ENCODE measurements at places on chromosomes 5 and 9.

GRCh38 chr5:124995421-124995820 is 249.0 kb upstream of the ZNF608 start:
- no peak for DNase-seq

DNA sequence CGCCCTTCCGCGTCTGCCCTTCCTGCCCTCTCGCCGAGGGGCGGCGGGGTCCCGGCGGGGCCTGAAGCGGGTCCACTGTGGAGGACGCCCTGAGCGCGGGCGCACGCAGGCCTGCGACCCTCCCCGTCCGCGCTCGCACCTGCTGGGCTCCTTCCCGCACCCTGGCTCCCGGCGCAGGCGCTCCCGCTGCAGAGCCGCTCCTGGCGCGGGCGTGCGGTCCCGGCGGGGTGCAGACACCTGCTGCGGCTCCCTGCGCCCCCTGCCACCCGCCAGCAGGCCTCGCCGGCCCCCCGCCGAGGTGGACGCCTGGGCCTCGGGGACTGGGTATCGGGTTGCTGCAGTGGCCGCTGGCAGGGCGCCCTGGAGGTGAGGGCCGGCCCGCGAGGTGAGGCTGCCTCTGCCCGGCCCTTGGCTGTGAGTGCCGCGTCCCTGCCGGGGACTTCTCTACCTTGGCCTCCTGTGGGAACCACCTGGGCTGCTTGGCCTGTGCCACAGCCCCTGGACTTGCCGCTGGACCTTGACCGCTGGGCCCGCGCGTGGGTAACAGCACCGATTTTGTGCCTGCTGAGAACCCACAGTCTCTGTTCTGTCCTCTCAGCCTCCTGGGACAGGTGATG is 627 bp downstream of the ARRDC1 start:
- no peak for DNase-seq

DNA sequence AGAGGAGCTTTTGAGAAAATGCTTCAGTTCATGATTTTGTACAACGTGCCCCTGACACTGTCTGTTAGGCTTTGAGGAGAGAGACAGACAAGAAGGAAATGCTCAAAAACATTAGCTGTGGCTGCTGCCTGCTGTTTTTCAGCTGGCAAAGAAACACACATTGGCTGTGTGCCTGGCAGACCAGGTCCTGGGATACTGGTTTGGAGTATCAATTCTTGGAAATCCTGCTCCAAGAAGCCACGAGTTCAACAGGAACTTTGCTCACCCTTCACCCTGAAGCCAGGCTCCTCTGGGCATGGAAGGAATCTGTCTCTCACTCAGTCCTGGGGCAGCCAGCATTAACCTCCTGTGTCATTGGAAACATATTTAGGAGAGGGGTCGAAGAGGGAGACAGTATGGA is 245.5 kb downstream of the AUH start:
- DNase-seq: no peak

DNA sequence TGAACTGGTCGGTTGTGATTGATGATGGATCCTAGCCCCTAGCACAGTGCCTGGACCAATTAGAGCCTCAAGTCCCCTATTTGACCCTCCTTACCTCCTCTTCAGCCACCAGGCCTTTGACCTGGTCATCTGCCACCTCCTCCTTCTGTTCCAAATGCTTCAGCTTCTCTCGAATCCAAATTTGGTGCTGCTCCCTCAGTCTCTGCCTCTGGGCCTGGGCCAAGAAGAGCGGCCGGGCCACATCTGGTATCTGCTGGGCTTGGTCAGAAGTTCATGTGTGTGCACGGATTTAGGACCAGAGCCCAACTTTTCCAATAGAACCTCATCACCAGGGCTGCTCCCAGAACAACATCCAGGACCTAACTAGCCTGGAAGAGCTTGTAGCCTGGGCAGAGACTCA is 6.5 kb downstream of the SLC35A4 start:
- no peak for DNase-seq

DNA sequence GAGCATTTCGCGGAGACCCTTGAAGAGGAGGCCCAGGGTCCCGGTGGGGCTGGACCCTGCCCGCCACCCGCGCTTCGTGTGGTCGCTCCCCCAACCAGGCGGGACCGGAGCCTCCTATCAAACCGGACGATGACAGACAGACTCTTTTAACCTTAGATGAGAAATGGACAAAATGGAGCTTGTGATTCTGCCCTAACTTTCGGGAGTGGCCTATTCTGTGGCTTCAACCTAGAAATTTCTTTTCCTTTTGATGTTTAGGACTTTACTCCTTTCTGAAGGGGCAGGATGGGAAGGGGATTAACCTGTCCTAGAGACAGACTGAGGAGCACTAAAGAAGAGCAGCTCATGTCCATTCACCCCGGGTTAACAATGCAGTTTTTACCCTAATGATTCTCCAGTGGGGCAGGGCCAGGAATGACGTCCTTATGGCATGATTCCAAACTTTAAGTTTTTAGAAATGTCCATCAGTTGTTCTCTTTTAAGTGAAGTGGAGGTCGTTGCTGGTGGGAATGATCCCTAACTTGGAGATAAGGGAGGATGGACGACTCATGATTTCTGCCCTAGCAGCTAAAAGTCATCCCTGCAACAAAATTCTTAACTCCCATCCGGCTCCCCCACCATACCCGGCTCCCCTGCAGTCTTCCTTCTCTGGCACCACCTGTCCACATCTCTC is 1.0 kb downstream of the NIPSNAP3A start:
- no peak for DNase-seq

DNA sequence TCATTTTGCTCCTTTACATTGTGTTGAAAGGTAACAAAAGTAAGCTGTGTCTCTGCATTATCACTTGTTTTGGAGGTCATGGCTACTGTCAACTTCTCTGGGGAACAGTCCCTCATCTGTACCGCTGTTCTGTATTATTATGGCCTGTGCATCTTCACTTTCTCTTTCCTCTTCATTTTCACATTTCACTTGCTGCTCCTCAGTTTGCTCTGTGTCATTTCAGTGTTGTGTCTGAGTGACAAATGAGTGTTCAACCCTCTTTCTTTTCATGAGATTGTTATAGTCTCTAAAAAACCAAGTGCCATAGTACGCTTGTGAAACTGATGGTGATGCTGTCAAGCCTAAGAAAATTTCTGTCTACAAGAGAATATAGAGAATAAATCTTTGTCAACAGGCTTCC is 122.0 kb upstream of the FER start:
- DNase-seq: no peak

DNA sequence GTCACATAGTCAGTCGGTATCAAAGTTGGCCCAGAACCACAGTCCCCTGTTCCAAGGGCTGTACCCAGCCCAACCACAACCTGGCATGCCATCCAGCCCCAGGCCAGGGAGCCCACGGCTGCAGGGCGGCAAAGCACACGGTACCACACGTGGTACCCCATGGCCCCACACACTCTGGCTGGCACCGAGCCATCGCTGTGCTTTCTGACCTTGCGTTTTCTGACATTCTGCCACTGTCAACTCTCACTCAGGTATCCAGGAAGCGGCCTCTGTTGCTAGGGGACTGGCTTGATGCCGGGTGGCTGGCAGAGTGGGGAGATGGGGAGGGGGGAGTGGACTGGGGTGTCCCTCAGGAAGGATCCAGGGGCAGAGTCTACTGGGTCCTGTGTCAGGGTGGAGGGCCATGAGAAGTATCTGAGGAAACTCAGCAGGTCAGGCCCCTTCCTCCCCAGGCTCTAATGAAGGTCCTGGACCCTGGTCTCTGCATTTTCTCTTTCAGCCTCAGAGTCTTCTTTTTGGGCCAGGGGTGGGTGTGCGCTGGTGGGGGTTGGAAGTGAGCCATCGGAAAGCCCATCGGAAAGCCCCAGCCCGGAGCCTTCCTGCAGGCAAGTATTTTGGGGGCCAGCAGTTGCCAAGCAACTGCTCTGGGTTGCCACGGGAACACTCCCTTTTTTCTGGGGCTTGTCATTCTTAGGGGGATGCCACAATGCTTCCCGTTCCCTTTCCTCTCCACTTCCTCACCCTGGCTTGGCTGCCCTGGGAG is 21.0 kb upstream of the RALGDS start:
- peak; percentile 76 for DNase-seq

DNA sequence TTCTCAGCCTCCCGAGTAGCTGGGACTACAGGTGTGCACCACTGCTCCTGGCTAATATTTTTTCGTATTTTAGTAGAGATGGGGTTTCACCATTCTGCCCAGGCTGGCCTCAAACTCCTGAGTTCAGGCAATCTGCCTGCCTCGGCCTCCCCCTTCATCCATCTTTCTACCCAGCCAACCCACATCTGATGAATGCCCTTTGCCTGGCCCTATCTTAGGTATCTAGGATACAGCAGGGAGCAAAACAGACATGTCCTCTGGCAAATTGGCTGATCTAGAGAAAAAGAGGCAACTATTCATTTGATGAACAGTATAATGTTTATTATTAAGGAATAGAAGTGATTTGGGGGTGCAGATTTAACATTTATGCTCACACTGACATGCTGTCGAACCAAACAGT is 123.0 kb downstream of the TRIO start:
- DNase-seq: no peak

- no peak for DNase-seq
Measured at GRCh38 chr5:57431759-57432158, 50.9 kb downstream of the ACTBL2 start.

GRCh38 chr5:159273923-159274322 is 10.8 kb downstream of the UBLCP1 start:
- DNase-seq: no peak

DNA sequence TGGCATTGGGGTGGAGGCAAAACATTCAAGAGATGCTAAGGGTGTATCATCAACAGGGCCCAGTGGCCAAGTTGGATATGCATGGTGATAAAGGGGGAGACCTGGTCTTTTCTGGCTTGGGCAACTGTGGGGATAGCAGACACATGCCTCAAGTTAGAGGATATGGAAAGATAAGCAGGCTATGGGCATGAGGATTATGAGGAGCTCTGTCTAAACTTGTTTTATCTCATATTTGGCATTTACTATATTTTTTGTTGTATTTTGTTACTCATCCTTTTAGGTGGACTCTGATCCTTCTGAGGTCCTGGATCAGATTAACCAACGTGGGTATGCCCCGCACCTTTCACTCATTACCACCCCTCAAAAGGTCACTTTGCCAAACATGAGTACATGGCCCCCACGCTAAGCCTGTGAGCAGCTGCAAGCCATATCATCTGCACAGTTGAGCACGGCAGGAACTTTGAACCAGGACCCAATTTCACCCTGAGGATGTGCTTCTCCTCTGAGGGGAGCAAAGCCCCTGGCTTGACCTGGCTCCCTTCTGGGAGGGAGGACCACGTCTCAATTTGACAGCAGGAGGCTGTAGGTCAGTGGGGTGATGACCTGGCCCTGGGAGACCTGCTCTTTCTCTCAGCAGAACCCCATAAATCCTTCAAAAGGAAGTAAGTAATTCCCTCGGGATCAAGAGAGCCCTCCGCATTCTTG is 71.1 kb upstream of the CD180 start:
- no peak for DNase-seq

DNA sequence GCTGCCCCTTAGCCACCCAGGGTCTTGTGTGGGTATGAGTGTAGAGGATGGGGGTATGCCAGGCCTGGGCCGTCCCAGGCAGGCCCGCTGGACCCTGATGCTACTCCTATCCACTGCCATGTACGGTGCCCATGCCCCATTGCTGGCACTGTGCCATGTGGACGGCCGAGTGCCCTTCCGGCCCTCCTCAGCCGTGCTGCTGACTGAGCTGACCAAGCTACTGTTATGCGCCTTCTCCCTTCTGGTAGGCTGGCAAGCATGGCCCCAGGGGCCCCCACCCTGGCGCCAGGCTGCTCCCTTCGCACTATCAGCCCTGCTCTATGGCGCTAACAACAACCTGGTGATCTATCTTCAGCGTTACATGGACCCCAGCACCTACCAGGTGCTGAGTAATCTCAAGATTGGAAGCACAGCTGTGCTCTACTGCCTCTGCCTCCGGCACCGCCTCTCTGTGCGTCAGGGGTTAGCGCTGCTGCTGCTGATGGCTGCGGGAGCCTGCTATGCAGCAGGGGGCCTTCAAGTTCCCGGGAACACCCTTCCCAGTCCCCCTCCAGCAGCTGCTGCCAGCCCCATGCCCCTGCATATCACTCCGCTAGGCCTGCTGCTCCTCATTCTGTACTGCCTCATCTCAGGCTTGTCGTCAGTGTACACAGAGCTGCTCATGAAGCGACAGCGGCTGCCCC is 2.6 kb downstream of the SLC35A4 start:
- DNase-seq: no peak

DNA sequence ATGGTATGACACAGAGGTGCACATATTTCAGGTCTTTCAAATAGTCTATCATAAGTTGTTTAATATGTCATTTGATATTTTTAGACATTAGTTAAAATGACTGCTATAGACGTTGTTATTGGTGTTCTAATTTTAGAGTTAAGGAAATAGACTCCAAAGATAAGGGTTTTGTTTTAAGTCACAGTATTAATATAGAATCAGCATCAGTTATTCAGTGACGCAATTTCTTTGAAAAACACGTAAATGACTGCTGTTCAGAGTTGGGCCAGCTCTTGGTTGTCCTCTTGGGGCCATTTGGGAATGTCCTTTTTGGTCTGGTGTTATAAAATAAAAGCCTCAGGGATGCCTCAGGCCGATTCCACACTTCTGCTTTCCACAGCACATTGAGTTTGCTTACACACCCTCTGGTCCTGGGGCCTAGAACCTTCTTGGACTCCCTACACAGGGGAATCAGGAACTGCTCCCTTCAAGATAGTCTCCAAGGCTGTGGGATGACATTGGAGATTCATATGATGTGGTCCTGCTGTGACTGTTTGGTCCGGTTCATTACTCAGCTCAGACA is 14.3 kb downstream of the OTULIN start:
- DNase-seq: peak; percentile 56

DNA sequence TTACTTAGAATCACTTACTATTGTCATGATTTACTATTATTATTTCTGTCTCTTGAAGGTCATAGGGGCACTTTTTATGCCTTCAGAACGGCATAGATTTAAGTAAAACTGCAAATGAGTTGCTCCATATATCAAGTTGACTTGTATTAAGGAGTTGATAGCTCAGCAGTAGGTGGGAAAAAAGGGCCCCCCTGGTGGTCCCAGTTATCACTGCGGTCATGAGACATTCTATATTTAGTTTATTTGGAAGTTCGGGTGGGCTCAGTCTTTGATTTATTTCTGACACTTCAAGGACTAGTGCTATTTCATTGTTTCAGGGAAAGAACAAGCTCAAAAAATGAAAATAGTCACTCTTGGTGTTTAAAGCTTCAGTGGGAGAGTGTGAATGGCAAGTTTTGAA is 159.3 kb downstream of the SLC24A2 start:
- no peak for DNase-seq

DNA sequence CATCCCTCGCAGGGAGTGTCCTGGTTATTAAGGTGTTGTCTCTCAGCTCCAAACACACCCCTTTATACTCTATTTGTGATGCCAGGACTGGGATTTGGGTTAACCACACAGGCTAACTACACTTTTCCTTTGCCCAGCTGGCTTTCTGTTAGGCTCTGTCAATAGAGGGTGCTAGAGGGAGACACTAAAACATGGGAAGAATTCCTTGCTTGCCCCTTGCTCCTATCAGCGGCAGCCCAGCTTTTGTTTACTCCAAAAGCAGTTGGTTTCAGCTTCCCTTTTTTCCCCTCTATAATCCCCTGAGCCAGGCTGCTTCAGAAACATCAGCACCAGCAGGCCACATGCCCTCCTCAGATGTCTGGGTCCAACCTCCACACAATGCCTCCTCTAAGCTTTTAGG is 297.1 kb downstream of the KCTD16 start:
- no peak for DNase-seq

Measured in GM13976 (cell line).